ENCODE measurements at places on chromosomes 6 and 20. TPM values are rescaled to one million over a fixed set of nuclear protein-coding genes. Genes with fewer than 3 reads are reported as not detected.

WFDC12 gene
- not detected for total RNA-seq

- no peak for DNase-seq
Observed at GRCh38 chr20:44701118-44701857, 13.9 kb upstream of the CCN5 start.

GRCh38 chr20:54624706-54625390 lies 149.5 kb downstream of the DOK5 start:
- no peak for DNase-seq

POU5F1 gene
- total RNA-seq = not detected

SYCP2 gene
- 2.8 TPM for total RNA-seq
